Bone marrow (tissue), 2 donors: ENCODE measurements at places on chromosomes 3 and 15.

GRCh38 chr3:65110661-65111060 lies 422.9 kb upstream of the ADAMTS9 start:
- no peak for DNase-seq

GRCh38 chr3:40850861-40851260 lies 326.1 kb downstream of the ZNF621 start:
- no peak for DNase-seq

GRCh38 chr3:46913644-46914043 lies 36.1 kb downstream of the PTH1R start:
- DNase-seq, result no peak

GRCh38 chr3:188323067-188323842 lies 169.3 kb downstream of the LPP start:
- no peak for DNase-seq

DNA sequence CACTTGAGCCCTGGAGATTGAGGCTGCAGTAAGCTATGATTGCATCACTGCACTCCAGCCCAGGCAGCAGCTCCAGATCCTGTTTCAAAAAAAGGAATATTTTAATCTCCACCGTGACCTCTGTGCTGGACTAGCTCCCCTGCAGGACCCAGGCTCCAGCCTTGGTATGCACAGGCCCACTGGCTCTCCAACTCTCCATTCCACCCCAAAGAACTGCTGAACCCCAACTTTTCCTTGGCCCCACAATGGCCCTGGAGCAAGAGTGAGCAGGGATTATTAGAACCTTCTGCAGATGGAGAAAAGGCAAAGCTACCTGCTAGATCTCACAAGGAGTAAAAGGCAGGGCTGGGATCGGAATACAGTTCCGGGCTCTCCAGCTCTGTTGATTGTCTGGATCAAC lies 32.8 kb upstream of the SFMBT1 start:
- no peak for DNase-seq

DNA sequence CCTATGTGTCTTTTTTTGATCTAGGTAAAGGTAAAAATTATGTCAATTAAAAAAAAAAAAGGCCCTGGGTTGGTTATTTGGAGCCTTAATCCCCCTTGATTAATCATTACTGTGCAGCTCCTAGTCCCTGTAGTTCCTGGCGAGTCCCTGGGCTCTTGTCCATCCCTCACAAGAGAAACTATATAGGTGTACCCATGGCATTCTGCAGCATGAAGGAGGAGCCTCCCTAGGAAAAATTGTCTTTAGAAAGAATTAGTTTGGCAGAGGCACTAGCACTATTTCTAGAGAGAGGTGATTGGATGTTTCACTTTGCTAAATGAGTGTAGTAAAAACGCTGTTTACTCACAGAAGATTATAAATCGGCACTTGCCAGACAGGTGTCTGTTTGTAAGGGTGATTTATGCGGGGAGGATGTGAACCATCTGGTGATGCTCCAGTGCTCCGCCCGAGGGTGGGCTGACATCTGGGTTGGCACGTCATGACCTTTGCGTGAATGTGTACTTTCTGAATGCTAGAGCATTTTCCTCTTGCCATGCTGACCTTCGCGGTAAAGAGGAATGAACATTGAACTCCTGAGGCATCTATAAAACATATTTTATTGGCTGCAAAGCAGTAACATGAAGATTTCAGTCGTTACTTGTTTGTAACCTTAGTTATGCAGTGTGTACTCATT lies 12.6 kb downstream of the PLCL2 start:
- no peak for DNase-seq

GRCh38 chr15:39835550-39835949 lies 52.9 kb upstream of the FSIP1 start:
- no peak for DNase-seq

DNA sequence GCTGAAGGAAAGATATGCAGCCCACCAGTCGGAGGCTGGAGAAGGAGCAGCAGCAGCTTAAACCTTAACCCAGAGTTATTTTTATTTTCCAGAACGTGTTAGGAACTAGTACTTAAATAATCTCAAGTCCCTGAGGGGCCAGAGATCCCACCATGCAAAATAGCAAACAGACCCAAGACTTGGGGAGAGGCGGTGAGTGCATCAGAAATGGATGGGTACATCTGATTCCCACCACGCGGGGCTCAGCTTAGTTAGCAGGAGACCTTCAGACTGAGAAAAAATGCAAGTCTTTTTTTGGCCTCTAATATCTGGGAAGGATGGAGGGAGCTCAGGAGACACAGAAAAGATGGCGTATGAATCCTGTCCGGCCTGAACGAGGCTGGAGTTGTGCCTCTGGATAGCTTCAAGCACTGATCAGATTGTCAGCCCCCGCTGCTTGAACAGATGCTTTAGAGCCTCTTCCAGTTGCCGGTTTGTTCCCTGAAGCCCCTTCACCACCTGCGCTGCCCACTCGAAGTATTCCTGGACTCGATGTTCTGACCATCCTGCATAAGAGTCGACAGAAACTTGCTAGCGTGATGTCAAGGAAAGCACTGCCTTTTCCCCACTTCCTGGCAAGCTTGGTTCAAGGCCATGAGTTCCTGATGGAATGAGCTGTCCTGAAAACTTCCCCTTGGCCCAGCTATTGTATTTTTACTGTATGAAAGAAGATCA lies 1.3 kb downstream of the HDDC3 start:
- DNase-seq, result no peak

DNA sequence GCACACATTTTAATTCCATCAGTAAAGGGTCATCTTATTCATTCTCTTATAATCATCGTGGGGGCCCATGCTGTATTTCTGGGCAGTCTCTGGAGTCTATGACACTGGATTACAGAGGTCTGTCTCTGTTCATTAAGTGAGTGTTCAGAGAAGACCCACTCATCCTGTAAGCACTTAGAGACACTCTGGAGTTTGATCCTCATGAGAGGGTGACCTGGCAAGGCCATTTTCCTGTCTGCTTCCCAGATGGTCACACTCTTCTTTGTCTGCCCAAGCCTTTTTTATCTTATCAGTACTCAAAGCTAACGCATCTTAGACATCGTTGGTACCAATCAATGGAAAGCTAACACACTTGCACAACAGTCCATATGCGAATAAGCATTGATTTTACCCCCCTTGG lies 333.1 kb downstream of the RORA start:
- DNase-seq, result no peak

DNA sequence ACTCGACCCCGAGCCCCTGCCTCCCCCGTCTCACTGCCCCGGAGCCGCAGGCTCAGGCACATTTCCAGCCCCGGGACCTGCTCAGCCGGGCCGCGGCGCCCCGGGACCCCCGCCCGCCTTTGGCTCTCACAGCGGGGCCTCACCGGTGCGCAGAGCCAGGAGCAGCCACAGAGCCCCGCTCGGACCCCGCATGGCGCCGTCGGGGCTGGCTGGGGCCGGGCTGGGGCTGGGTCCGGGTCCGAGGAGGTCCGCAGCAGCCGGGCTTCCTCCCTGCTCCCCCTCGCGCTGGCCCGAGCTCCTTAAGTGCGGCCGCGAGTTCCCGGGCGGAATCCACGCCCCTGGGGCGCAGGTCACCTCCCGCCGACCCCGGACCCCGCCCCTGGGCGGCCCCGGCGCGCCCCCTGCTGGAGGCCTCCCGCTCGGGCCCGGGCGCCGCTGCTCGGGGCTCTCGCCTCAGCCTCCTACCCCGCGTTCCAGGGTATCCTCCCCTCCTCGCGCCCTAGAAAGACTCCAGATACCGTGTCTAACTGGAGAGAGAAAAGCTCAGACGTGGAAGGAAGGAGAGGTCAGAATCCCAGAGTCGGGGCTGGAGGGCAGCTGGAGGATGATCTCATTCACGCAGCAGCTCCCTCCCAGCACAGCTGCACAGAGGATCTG lies at the start of gene MELTF:
MELTF (minus strand) TSS at position 307 of the 657 bp plus-strand sequence; CDS start at position 192, 115 bp downstream.
- peak; percentile 40 for DNase-seq

- no peak for DNase-seq
These were observed 17.8 kb downstream of the SPATA12 start for GRCh38 chr3:57078344-57078634.

DNA sequence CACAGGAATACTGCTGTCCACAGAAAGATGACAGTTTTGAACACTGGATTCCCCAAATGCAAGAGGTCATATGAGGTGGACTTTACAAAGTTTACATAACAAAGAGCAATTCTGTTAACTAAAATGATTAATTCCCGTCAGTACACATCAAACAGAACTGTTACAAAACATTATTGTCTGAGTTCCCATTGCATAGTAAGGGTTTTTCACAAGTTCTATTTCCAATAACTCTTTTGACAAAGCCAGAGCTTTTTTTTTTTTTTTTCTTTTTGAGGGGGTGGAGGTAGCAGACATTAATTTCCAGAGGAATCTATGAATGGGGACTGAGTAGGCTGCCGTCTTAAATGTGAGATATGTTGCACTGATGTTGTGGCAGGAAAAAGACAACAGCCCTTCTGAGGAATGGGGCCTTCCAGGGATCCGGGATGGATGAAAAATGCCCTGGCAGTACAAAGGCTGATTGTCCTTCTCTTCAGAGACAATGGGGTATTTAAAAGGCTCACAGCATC lies 178.1 kb upstream of the KBTBD8 start:
- no peak for DNase-seq

- no peak for DNase-seq
These were observed 39.9 kb upstream of the BDH1 start for GRCh38 chr3:197595470-197596185.

- DNase-seq, result no peak
These were observed 701 bp downstream of the SGO1 start for GRCh38 chr3:20185331-20185678.

DNA sequence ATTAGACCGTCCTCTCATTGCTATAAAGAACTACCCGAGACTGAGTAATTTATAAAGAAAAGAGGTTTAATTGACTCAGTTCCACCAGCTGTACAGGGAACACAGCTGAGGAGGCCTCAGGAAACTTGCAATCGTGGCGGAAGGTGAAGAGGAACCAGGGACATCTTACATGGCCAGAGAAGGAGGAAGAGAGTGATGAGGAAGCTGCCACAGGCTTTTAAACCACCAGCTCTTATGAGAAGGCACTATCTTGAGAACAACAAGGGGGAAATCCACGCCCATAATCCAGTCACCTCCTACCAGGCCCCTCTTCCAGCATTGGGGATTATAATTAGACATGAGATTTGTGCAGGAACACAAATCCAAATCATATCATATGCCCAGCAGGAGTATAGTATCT lies 138.5 kb downstream of the ALCAM start:
- no peak for DNase-seq

GRCh38 chr15:88693191-88693590 lies 54.4 kb downstream of the ISG20 start:
- no peak for DNase-seq

GRCh38 chr15:31369727-31370126 lies 43.1 kb downstream of the KLF13 start:
- DNase-seq, result no peak

- peak; percentile 64 for DNase-seq
These were observed 71.9 kb downstream of the MGLL start for GRCh38 chr3:127750226-127751031.

- DNase-seq, result no peak
These were observed 506.4 kb downstream of the FGF12 start for GRCh38 chr3:192220915-192221314.

- no peak for DNase-seq
These were observed 85.1 kb downstream of the DUT start for GRCh38 chr15:48416301-48416700.

GRCh38 chr15:48406911-48407310 lies 75.7 kb downstream of the DUT start:
- DNase-seq, result no peak

DNA sequence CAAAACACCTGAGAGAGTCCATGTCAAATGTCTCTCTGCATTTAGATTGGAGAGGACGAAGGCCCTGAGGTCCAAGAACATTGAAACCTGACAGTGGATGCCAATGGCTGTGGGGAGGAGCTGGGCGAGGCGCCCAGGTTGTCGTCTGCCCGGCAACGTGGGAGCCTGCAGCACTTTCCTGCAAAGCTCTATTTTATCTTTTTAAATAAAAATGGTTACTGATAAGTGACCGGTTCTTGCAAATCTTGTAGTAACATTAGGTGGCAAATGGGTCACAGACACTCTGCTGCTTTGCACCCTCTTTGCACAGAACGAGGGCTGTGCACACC lies 19.5 kb upstream of the FANCD2 start:
- DNase-seq, result no peak

DNA sequence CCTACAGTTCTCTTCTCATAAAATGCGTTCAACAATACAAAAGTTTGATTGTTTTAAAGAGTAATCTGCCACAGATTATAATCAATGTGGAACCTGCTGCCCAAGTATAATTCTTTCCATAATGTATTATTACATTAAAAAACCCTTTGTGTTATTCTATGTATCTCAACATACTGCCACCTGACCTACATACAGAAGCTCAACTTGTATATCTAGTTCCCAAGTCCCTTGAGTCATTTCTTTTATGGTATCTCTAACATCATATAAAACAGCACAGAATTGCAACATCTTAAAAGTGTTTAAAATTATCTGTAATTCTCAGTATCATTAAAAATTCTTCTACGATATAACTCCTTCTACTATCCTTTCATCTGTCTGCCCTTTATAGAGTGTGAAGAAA lies 70.3 kb downstream of the TBL1XR1 start:
- no peak for DNase-seq

- DNase-seq, result no peak
These were observed 30.5 kb upstream of the ICE2 start for GRCh38 chr15:60509470-60509869.

DNA sequence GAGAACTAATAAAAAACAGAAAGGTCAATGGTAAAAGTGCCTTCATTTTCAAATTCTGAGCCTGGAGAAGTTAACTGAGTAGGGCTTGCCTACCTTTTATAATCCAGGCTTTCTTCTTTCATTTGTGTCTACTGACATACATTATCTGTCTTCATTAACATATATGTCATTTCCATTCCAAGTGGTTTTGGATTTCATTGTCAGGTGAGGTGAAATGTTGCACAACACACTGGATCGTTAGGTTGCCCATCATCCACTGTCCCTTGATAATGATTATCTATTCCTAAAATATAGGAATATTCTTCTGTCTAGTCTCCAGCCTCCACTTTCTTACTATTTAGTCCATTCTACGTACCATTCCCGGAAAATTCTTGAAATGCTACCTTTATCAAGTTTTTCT lies 55.0 kb upstream of the CP start:
- no peak for DNase-seq

GRCh38 chr3:102025606-102026270 lies 176.4 kb downstream of the NFKBIZ start:
- no peak for DNase-seq

- no peak for DNase-seq
These were observed 72.0 kb upstream of the MAP4 start for GRCh38 chr3:48088056-48088748.

GRCh38 chr3:93989241-93989640 lies 9.3 kb downstream of the ARL13B start:
- no peak for DNase-seq

DNA sequence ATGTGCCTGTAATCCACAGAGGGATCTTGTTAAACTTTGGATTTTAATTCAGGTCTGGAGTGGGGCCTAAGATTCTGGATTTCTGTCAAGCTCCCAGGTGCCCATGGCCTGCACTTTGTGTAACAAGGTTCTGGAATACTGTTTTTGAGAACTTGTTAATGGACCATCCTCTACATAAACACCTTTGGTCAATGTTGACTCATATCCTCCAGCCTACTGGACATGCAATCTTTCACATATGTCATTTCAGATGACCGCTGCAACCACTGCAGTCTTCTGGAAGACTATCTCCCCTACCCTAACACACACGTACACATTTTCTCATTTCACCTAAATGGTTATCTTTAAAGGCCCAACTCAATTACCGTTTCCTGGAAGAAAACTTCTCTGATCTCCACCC lies 302.1 kb upstream of the TPRG1 start:
- DNase-seq, result no peak

GRCh38 chr15:60376677-60377095 lies 21.1 kb downstream of the ANXA2 start:
- DNase-seq, result no peak
